ENCODE measurements at places on chromosomes 12 and 14.

GRCh38 chr12:131987552-131987951 lies 37.8 kb downstream of the EP400 start:
- DNase-seq: no peak

- no peak for DNase-seq
Observed at GRCh38 chr12:111764120-111764821, 2.5 kb upstream of the ALDH2 start.

DNA sequence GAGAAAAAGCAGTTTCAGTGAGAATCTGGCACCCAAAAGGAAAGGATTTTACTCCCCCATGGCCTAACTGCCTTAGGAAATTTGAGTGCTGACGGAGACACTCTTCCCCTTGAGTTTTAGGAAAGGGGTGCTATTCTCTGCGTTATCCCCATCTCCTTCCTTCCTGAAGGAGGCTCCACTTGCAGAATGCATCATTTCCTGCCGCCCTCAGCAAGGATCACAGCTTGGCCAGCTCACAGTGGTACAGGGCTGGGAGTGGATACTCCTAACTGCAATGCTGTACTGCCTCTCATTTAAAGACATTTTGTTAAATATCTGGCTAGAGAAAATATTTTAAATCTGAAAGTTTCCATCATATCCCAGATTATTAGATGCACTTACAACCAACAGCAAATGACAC lies 33.0 kb downstream of the RDH12 start:
- no peak for DNase-seq

DNA sequence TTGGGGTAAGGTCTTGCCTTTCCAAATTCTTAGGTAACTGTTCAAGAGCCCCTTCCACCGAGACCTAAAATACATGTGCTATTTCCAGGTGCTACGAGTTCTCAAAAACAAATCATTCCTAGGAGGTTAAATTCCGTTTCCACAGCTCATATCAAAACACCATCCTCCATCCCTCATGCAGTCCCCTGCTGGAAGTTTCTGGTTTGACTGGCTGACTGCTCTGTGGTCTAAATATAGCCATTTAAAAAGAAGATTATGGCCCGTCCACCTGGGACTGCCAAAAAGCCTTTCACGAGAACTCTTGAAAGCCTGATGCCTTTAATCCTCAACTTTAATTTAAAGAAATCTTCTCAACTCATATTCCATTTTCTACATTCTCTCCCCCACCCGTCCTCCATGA lies 201.5 kb upstream of the MYL2 start:
- DNase-seq: no peak

DNA sequence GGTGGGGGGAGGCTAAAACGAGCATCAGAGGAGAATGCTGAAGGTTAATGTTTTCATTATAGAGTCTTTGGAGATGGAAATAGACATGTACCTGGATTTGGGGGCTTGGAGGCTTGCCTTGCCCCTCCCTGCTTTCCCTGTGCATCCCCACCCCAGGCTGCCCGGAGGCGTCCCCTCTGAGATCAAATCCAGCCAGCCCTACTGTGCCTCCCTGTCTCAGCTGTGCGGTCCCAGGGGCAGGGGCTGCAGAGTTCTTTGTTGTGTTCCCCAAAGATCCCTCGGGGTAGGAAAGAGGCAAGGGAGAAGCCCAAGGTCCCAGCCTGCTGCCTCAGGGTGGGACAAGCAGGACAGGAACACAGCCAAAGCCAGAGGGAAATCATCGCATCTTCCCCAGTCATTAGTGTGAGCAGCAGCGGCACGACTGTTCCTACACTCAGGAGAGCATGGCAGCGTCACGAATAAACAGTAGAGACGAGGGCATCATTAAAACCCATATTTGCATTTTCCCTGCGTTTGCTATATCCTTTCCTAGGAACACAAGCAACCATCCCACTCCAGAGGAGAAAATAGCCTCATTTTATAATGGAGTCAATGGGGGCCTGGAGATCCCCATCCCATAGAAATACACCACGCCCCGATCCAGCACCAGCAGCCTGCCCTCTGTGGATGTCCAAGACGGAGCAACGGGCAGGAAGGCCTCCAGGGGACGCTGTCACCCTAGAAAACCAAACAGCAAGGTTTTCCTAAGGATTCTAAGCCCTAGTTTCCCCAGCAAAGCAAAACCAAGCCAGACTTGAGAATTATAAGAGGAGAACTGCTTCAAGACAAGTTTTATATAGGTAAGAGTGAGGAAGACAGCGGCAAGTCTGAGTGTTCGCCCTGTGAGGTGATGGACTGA lies 32.4 kb downstream of the ANO2 start:
- no peak for DNase-seq

GRCh38 chr12:48750215-48750614 lies 33.7 kb upstream of the CCNT1 start:
- no peak for DNase-seq

DNA sequence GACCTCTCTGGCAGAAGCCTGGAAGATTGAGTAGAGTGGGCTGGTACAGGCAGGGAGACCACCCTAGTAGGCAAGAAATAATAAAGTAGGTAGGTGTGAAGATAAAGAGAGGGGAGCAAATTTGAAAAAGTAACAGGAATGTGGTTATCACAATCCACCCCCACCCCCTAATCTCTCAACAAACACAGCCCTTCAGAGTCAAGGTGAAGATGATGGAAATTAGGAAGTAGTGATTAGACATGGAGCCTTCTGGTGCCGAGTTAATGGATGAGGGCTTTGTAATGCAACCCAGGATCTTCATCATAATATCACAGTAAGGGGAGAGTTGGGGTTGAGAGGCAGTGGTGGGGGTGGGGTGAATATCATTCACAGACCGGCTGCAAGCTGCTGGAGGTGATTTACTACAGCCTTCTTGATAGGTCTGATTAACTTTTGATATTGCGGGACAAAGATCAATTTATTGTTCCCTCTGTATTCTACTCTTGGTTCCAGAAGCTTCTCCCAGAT lies 29.2 kb upstream of the CRY1 start:
- DNase-seq: no peak

- DNase-seq: no peak
Observed at GRCh38 chr12:91307957-91308670, 125.5 kb upstream of the DCN start.

GRCh38 chr12:115478505-115478904 lies 794.5 kb upstream of the TBX3 start:
- DNase-seq: no peak

- no peak for DNase-seq
Observed at GRCh38 chr12:49944046-49944445, 6.5 kb upstream of the AQP2 start.

DNA sequence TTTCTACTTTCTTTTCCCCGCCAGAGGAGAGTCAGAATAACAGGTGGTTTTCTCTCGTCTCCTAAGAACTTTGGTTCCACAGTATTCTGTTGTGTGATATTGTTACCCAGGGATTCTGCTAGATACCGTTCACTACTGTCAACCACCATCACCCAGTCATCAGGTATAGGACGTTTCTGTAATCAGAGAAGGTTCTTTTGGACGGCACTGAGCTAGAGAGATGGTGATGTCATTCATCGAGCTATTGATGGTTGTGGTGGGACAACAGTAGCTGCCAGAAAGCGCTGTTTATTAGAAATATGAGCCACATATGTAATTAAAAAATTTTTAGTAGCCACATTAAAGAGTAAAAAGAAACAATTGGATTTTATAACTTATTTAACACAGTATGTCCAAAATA lies 17.0 kb downstream of the ERC1 start:
- no peak for DNase-seq

GRCh38 chr14:95048771-95049312 lies 108.5 kb downstream of the DICER1 start:
- DNase-seq: no peak

GRCh38 chr14:24984846-24985589 lies 64.9 kb downstream of the STXBP6 start:
- no peak for DNase-seq

DNA sequence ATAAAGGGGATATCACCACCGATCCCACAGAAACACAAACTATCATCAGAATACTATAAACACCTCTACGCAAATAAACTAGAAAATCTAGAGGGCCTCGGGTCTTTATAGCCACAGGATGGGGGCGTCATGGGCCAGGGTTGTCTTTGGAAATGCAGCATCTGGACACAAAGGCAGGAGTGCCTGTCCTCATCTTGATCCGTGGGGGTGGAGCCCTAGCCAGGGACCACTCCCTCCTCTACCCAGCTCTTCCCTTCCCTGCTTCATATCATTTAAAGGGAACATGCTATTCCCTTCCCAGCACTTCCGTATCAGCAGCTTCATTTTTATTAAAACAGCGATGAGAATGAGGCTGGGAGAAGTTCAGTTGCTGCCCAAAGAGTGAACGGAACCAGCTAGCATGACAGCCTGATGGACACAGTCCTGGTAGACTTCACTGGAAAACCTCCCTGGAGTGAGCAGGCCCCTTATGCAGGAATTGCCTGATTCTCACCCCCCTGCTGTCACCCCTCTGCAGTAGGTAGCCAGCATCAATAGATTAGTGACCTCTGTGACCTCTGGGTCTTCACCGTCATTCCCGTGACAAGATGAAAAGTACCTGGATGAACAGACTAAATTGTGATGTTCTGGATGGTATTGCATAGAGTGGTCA lies 251.4 kb upstream of the RGS6 start:
- DNase-seq: no peak

GRCh38 chr14:85601246-85601645 lies 71.3 kb downstream of the FLRT2 start:
- DNase-seq: no peak

DNA sequence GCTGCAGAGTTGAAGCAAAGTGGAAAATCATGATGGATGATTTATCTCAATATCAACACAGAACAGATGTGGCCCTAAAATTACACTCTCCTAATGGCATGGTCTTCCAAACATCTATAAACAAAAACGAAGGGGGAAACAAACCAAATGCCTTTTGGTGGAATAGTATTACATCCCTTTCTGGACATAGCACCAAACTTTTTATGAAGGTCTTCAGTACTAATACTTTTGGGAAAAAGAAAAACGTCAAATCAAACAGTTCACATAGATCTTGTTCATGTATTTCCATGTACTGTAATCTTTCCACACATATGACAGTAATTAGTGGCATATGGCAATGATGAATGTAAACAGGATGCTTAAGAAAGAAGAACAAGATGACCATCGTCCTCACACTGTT lies 22.9 kb upstream of the ANAPC7 start:
- DNase-seq: no peak

- no peak for DNase-seq
Observed at GRCh38 chr12:64716371-64716770, 42.8 kb downstream of the GNS start.

- DNase-seq: no peak
Observed at GRCh38 chr12:4044101-4044500, 170.9 kb upstream of the PARP11 start.

GRCh38 chr12:104779134-104779533 lies 179.0 kb downstream of the SLC41A2 start:
- DNase-seq: no peak

GRCh38 chr12:82529101-82529500 lies 157.6 kb upstream of the TMTC2 start:
- no peak for DNase-seq

DNA sequence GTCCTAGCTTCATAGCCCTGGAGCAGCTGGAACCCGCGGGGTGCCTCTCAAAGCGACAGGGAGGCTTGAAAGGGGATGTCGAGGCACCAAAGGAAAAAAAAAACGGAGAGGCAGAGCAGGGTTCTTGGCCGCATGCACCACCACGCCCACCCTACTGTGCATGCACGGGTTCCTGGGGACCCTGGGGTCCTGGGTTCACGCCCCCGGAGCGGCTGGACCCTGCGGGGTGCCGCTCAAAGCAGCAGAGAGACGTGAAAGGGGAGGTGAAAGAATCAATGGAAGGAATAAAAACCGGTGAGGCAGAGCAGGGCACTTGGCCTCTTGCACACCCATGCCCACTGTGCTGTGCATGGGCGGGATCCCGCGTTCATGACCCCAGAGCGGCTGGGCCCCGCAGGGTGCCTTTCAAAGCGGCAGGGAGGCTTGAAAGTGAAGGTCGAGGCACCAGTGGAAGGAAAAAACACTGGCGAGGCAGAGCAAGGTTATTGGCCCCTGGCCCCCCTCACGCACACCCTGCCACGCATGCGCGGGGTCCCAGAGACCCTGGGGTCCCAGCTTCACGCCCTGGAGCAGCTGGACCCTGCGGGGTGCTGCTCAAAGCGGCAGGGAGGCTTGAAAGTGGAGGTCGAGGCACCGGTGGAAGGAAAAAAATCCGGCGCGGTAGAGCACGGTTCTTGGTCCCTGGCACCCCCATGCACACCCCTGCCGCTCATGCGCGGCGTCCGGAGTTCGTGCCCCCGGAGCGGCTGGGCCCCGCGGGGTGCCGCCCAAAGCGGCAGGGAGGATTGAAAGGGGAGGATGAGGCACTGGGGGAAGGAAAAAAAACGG lies 318.5 kb downstream of the ALG10 start:
- DNase-seq: no peak

GRCh38 chr12:107360482-107360881 lies 267.1 kb upstream of the CRY1 start:
- no peak for DNase-seq

DNA sequence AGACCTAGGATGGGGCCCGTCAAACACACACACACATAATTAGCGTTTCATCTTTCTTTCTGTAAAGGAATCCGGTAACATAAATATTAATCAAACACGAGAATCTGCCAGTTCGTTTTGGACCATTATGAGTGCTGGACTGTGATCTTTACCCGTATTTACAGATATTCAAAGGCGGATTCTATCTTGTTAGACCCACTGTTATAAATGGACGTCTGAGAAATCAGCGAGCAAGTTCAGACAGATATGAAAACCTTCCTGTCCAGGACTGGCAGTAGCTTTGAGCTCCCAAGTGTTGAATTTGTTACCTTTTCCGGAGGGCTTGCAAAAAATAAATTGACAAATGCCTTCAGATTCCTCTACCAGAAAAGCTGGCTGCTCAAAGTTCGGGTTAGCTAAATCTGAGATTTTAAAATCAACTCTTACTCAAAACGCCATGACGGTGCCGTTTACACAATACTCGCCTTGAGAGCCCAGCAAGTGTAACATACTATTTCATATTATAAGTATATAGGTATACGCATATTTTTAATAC lies 27.6 kb downstream of the BCL11B start:
- no peak for DNase-seq

DNA sequence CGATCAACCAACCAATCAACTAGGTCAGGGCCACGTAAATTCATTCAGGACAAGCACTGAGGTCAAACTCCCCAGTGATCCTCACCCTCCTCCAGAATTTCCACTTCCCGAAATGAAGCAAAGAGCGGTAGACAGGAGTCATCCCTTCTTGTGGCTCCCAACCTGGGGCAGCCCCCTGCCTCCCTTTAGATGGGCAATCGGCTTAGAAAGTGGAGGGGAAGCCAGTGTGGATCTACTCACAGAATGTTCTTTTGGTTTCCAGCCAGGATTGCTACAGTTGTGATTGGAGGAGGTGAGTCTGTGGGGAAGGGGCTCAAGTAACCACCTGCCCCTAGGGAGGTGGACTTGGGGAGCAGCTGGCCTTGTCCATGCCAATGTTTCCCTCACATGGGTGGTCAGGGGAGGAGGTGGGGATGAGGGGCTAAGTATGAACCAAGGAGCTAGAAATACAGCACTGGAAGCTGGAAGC lies 4.1 kb downstream of the IFI27 start:
- DNase-seq: no peak

- DNase-seq: peak; percentile 27
Observed at GRCh38 chr12:3655328-3655900, 97.5 kb downstream of the CRACR2A start.

GRCh38 chr12:50914872-50915484 lies 37.4 kb upstream of the HIGD1C start:
- DNase-seq: no peak

GRCh38 chr14:59961518-59962062 lies 41.6 kb downstream of the LRRC9 start:
- DNase-seq: no peak
